ENCODE measurements at places on chromosomes 2 and 18. TPM values are rescaled to one million over a fixed set of nuclear protein-coding genes. Genes with fewer than 3 reads are reported as not detected.

Gene RPRM
- 0.11 TPM for total RNA-seq

Gene DYNAP
- not detected for total RNA-seq

Gene NFU1
- 45.4 TPM for total RNA-seq

Gene PRSS56
- 0.12 TPM for total RNA-seq

Gene PDK1
- total RNA-seq = 5.1 TPM

Gene OR6B2
- total RNA-seq = not detected

Gene EFEMP1
- total RNA-seq = 48.1 TPM

Gene ASB18
- not detected for total RNA-seq

Gene POTEC
- total RNA-seq = not detected

Gene RAB27B
- total RNA-seq = 11.2 TPM

Gene GALNT5
- total RNA-seq = 2.4 TPM

Gene MALL
- 155 TPM for total RNA-seq

Gene DSC3
- 1.5 TPM for total RNA-seq

Gene MALT1
- 7.7 TPM for total RNA-seq

Gene FIGLA
- total RNA-seq = not detected

Gene UGT1A5
- total RNA-seq = not detected

Gene LONRF2
- total RNA-seq = 1.5 TPM

Gene CIB4
- total RNA-seq = 0.42 TPM

Gene CNDP1
- not detected for total RNA-seq

Gene ACMSD
- not detected for total RNA-seq

Gene MPP4
- 0.06 TPM for total RNA-seq

Gene IDH1
- total RNA-seq = 86.2 TPM

Gene IL1F10
- total RNA-seq = not detected

Gene REEP1
- 0.89 TPM for total RNA-seq

Gene IL36A
- not detected for total RNA-seq

Gene ATAD2B
- 6.3 TPM for total RNA-seq

Gene TPO
- total RNA-seq = 0.12 TPM

Gene SMYD1
- total RNA-seq = not detected

Gene SERPINB11
- total RNA-seq = not detected

Gene NPPC
- total RNA-seq = 0.45 TPM

Gene TMEM178A
- 0.21 TPM for total RNA-seq

Gene SCYGR1
- total RNA-seq = not detected

All from A549 treated with dexamethasone at 1 μM for 4 hours (cell line).